Activated T-cell treated with anti-CD3 and anti-CD28 coated beads for 24 hours (primary cell): ENCODE measurements at places on chromosomes 4 and X.

DNA sequence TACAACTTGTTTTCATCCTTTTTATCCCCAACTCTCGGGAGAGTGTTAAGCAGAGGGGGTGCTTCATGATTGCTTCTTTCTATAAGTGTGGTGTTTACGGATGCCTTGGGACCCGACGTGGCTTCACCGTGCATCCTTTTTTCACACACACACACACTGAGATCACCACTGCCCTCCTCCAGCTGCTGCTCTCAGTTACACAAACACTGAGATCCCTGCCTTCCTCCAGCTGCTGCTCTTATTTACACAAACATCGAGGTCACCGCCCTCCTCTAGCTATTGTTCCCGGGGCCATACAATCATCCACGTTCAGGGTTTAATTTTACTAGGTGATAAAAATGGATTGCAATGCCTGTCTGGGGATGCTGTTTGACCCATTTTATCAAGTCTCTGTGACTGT, 155.4 kb upstream of the FAM9B start:
- no peak for DNase-seq

DNA sequence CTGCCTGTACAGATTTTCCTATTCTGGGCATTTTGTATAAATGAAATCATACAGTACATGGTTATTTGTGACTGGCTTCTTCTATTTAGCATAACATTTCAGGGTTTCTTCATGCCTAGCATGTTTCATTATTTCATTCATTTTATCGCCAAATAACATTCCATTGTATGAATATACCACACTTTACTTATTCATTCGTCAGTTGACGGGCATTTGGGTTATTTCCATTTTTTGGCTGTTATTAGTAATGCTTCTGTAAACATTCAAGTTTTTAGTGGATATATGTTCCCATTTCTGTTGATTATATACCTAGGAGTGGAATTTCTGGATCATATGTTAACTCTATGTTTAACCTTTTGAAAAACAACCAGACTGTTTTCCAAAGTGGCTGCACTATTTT, 47.5 kb downstream of the INTS12 start:
- DNase-seq: no peak

DNA sequence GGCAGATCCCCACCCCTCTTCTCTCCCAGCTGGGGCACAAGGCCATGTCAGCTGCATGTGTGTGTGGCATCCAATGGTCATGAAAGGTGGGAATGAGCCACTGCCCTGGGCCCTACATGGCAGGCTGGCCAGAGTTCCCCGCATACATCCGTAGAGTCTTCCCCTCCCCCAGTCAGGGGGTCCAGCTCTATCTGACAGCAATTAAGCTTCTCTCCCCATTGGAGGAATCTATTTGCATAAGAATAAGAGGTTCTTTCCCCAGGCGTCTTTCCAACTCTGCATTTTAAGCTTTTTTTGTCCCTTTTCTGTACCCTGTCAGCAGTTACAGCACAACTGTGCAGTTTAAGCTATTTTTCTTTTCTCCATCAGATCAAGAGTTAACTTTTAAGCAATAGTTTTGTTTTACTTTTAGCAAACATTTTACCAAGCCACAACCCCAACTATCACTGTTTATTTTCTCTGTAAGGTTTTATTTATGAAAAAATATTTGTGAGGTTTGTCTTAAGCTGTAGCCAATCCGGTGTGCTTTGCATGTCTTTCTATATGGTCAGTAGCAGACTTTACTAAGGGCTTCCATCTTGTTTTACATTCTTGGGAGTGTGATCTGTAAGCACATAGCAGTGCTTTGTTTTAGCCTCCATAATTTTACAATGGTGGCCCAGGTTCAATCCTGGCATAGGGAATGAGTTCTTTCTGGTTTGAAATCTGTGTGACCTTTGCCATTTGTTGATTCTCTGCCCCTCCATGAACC, 28.7 kb downstream of the NLRP2B start:
- DNase-seq: no peak

DNA sequence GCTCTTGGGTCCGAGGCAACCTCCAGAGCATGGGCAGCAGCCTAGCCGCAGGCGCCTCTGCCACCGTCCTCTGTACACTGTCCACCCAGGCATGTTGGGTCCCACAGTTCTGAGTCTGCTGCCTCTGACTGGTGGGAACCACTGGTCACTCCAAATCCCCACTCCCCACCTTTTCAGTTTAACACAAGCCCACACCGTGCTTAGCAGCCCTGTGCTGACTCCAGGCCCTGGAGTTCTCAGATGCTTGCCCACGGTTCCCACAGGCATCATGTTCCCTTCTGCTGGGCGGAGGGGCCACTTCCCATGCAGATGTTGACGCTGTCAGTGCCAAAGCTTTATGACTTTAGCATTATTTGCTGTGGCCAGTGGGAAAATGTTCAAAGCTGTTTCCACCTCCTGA, 104.5 kb downstream of the SCD5 start:
- no peak for DNase-seq

GRCh38 chrX:143461606-143462005, 55.7 kb downstream of the SPANXN3 start:
- no peak for DNase-seq

DNA sequence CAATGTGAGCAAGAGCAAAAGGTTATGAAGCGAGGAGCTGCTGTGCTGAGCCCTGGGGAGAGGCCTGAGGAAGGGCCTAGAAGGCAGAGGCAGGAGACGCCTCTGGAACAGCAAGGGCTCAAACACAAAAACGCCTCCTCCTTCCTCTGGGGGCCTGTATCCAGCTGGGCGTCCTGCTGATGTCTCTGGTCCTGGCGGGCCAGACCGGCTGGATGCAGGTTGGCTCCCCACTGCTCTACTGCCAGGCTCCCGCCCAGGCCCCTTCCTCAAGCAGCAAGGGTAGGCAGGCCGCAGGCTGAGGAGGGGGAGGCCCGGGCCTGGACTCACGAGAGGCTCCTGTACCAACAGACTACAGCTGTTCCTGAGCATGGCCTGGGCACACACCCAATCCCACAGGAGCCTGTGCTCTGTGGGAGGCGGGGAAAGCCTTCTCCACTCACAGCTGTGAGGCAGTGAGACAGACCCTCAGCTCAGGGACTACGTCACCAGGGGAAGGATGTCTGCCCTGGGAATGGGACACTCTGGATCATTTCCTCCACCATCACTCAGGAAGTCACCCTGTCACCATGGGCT, 2.3 kb downstream of the HAUS7 start:
- no peak for DNase-seq

DNA sequence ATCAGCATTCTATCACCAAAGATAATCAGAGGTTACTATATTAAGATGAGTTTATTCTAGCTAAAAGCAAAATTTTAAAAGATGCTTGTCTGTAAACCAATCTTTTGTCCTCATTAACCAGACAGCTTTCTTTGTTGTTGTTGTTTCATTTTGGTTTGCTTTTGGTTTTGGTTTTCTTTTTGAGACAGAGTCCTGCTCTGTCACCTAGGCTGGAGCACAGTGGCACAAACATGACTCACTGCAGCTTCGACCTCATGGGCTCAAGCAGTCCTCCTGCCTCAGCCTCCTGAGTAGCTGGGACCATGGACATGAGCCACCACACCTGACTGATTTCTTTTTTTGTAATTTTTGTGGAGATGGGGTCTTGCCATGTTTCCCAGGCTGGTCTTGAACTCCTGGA, 102.9 kb downstream of the COX18 start:
- DNase-seq: no peak

DNA sequence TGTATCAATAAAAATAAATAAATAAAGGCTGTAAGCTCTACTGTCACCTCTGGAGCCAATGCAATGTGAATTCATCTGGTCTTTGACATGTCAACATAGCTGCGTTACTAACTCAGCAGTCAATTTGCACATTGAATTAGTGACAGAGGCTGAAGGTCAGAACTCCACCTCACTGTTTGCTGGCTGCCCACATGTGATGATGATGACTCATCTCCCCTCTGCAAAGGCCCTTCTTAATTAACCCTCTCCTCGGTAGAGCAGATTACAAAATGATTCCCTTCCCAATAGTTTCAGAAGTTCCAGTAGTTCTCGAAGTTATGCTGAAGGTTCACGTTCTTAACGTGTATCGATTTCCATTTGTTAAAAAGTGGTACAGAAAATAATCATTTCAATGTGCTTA, 1626.0 kb upstream of the TENM3 start:
- DNase-seq: no peak

DNA sequence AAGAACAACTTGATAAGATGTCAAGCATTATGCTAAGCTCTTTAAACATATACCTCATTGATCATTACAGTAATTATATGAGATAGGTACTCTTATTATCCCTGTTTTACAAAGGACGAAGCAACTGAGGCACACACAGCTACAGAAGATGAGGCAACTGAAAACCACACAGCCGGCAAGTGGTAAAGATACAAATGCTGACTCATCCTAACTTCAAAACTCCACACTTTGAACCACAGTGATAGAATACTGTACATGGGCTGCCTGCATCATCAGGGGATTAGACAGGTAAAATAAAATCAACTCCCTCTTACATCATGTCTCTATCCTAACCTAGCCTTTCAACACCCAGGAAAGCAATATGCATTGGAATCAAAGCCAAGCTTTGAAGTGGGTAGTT, 47.8 kb downstream of the LHFPL1 start:
- no peak for DNase-seq

- DNase-seq: no peak
These were observed 15.4 kb upstream of the NKX1-1 start for GRCh38 chr4:1421657-1422056.

GRCh38 chr4:70754990-70755688, 33.4 kb downstream of the RUFY3 start:
- no peak for DNase-seq

- no peak for DNase-seq
These were observed 210.9 kb downstream of the KLHL4 start for GRCh38 chrX:87728459-87728858.

DNA sequence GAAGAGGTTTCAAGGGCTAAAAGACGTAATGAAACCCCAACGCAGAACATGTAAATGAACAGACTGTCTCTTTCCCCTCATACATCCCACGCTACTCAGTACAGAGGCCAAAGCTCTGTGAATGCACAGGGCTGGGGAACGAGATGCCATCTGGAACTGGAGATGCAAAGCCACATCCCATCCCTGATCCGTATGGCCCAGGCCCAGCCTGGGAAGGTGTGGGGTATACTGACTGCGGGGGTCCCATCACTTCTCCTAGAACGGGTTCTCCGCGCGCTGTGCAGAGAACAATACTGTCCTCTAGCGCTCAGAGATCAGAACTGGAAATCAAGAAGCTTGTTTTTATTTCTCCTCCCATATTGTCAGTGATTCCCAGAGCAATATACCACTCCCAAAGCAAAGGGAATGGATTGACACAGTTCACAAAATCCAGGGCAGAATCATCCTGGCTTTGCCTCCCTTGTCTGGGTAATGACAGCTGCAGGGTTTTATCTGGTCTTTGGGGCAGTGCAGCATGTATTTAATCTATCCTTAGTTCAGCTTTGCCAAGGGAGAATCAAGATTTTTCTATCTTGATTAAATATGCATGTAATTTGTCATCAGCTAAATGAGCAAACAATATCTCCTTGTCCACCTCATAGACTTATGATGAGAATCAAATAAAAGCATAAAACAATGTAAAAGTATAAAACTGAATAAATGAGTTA, 47.3 kb upstream of the TLR3 start:
- no peak for DNase-seq

DNA sequence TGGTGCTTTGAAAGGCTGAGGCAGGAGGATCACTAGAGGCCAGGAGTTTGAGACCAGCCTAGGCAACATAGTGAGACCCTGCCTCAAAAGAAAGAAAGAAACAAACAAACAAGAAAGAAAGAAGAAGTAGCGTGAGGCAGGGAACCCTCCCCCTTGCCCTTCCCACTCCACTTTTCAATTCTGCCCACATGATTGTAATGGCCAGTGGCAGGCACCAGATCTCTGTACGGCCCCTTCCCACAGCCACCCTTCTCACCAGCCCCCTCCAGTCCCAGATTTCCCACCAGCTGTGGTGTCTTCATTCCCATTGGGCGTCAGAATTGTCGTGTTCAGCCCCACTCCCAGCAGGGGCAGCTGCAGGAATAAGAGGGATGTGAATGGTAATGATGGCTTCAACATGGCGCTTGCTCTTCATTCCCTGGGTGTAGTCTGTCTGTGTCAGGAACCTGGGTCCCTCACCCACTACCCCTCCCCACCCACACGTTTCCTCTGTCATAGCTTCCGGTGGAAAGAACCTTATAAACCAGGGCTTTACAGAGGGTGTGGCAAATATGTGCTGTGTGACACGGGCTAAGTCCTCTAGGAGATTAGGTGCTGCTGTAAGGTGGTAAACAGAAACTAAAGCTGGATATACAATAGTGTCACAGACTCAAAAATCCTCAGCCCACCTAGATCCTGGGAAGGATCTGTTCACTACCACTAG, at the start of gene IL2RG:
IL2RG (minus strand) TSS at position 437 of the 703 bp plus-strand sequence; CDS start at position 399, 38 bp downstream.
- DNase-seq: peak; percentile 67

DNA sequence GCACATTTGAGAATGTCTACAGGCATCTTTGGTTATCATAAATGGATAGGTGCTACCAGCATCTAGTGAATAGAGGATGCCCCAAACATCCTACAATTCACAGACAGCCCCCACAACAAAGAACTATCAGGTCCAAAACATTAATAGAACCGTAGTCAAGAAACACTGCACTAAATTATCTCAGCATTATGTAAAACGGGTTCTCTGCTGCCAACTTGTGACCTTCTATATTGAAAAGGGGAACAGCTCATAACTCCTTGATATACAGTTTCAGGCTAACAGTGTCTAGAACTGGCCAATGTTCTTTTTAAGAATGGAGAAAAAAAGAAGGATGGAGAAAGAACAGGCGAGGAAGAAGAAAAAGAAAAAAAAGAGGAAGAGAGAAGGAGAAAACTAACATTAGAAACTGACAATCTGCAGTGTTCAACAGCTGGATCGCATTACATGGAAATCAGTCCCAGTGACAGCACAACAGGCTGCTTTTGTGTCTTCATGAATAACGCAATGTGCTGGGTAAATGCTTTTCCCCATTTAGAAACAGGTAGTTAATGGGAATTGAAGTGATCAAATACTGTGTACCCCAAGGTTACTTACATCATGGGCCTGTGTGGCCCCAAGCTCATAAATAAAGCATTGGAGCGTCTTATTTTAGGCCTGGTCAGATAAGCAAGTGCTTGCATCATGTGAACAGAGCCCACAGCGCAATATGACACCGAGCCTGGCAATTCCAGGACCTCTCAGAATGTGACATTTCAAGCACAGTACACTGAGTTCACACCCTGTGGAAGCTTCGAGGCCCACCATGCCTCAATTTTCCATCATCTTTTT, 339.5 kb downstream of the DHX15 start:
- no peak for DNase-seq

- no peak for DNase-seq
These were observed 118.8 kb downstream of the PDLIM5 start for GRCh38 chr4:94570558-94570957.

DNA sequence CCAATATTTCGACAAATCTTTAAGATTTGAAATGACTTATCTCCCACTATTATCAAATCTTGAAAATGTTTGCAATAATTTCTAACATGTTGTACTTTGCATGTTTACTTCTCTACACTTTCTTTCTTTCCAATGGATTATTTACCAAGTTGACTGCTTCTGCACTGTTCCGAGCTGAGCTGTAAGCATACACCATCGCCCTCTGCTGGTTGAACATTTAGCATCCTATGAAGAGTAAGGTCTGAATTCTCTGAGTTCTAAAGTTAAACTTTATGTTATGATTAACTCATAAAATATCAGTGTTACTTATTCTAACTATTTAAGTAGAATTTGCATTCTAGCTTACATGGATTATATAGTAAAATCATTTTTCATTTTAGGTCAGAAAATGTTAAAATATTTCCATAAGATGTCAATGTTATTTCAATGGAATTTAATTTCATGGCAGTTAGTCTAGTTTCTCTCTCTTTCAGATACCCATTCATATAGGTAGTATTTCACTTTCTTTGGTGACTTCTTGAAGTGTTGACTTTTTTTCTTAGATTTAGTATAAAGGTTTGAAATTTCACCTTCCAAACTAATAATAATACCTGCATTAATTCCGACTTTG, 137.4 kb downstream of the DKK2 start:
- DNase-seq: no peak

- peak; percentile 9 for DNase-seq
These were observed 797 bp downstream of the CD99L2 start for GRCh38 chrX:150897421-150898320.
